ENCODE measurements at places on chromosomes 12 and 14.

GRCh38 chr12:20946732-20947131 lies 136.2 kb downstream of the SLCO1B3 start:
- peak; percentile 8 for DNase-seq

DNA sequence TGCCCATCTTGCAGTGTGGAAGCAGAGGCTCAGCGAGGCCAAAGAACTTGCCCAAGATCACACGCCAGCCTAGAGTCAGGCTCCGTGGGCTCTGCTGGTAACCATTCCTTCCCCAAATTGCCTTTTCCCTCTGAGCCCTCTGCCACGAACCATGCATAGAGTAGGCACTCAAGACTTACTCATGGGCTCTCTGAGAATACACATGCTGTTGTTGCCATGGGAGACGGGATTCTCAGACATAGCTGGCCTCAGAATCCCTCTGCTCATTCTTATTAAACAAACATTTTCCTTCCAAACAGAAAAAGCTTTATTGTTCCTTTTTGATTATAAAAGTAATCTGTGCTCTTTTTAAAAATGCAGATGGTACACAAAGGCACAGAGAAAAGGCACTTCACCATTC lies 52.5 kb upstream of the WSCD2 start:
- DNase-seq = no peak

DNA sequence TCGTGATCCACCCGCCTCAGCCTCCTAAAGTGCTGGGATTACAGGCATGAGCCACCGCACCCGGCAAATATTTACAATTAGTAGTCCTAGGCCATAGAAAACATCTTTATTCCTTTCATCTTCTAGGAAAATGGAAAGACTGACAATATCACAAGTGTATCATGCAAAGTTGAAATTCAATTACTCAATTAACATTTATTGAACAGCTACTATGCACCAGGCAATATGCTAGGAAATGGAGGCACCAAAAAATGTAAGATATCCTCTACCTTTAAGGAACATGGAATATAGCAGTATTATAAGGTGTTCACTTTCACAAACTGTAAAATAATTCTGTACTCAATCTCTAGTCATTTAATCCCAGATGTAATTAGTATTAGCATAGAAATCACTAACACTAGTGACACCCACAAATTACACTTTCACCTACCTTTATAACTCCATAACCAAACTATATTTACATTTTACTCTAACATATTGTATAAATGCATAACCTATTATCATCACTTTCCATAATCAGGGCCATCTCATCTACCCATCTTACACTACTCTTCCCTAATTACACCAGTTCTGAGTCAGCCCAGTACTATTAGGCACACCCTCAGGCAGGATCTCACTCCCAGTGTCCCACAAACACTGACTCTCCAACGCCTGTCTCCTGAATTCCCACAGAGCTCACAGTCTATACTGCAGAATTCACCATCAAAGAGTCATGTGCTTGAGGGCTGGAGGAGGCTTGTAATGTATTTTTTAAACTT lies 10.4 kb downstream of the CORO1C start:
- peak; percentile 52 for DNase-seq

DNA sequence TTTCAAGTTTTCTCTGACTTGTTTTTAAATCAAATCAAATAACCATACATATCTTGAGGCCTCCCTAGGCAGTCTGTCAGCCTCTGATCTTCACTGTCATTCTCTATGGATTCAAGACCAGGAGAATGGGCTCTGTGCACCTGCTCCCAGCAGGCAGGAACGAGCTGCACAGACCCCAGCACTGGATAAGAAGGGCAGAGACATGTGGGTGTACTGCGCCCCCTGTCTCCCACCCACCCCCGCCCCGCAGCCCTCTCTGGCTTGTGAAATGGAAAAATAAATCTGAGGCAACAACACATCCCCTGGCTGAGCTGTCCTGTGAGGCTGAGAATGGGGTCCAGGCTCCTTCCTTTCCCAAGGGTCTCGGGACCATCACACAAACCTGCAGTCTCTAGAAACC lies 26.3 kb downstream of the CLMN start:
- no peak for DNase-seq

DNA sequence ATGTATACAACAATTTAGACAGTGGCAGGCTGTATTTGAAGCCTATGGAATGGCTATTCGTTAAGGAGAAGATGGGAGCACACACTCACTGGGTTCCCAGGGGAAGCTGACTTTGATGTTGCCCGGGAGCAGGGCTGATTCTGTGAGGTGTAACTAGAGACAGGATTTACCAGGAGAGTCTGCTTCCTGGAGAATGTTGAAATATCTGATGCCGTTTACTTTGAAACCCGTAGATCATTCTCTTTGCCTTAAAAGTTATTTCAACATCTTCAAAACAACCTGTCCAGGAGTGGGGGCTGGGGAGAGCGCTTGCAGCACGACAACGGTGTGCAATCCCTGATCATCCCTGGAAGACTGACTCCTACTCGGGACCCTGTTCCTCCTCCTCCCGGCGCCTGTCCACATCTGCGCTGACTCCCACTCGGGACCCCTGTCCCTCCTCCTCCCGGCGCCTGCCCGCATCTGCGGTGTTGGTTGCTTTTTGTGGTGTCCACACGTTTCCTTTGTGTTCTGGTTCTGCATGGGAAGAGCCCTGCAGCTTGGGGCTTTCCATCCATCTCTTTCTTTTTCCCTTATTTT lies 72.6 kb downstream of the AACS start:
- DNase-seq = no peak

- DNase-seq = no peak
These were observed 9.2 kb downstream of the SERPINA9 start for GRCh38 chr14:94466706-94467370.

DNA sequence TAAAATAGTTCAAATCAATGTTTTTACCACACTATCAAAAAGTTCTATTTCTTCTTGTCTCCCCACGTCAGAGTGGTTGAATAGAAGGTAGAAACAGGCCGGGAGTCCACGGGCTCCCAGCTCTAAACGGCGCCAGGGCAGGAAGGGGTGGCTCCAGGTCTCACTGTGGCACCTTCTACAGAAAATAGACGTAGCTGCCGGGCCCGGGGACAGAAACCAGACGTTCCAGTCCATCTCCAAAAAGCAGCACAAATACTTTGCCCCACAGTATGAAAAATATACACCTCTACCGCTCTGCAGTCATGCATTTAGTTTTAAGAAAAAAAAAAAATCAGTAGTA lies 30.9 kb downstream of the CCNK start:
- DNase-seq = no peak

GRCh38 chr14:91897106-91897701 lies 29.9 kb upstream of the TC2N start:
- peak; percentile 81 for DNase-seq

All from ELF-1 (cell line).